ENCODE measurements at places on chromosomes 16 and 17.

GRCh38 chr17:82798752-82799151, 41.1 kb downstream of the ZNF750 start:
- no peak for DNase-seq

DNA sequence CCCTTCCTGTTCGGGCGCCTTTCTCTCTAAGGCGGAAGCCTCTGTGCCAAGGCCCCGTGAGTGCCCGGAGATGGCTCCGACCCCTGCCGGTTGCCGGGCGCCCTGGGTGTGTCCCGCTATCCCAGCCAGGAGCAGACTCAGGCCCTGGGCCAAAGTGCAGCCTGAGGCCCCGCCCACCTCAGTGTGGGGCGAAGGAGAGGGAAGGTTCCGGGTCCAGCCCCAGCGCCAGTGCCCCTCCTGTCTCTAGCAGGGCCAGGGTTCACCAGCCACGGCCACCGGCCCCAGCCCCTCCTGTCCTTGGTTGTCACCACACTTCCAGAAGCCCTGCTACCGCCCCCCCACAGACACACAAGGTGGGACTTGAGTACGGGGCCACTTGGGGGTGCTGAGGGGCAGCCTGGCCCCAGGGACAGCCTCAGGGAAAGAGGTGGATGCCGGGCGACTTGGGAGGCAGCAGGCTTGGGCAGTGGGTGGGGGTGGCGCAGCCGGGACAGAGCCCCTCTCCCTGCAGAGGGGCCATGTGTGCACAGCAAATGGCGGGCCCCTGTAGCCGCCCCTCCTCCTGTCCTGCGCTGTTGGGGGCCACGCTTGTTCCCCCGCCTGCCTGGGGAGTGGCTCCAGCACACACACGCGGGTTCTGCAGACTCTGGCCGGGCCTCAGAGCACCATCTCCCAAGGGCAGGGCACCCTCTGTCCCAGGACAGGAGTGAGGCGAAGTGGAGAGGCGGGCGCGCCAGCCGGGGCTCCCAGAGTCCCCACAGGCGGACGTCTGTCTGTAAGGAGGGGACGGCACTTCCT, 6.0 kb downstream of the C1QTNF8 start:
- peak; percentile 62 for DNase-seq

DNA sequence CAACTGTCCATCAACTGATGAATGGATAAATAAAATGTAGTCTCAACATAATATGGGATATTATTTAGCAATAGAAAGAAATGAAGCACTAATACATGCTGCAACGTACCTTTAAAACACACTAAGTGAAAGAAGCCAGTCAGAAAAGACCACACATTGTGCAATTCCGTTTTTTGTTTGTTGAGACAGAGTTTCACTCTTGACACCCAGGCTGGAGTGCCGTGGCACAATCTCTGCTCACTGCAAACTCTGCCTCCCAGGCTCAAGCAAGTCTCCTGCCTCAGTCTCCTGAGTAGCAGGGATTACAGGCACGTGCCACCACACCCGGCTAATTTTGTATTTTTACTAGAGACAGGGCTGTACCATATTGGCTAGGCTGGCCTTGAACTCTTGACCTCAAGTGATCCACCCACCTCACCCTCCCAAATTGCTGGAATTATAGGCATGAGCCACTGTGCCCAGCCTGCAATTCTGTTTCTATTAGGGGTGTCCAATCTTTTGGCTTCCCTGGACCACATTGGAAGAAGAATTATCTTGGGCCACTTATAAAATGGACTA, 40.1 kb downstream of the SCNN1B start:
- DNase-seq = no peak

GRCh38 chr17:2053380-2054261, 1.3 kb upstream of the HIC1 start:
- DNase-seq = peak; percentile 84

DNA sequence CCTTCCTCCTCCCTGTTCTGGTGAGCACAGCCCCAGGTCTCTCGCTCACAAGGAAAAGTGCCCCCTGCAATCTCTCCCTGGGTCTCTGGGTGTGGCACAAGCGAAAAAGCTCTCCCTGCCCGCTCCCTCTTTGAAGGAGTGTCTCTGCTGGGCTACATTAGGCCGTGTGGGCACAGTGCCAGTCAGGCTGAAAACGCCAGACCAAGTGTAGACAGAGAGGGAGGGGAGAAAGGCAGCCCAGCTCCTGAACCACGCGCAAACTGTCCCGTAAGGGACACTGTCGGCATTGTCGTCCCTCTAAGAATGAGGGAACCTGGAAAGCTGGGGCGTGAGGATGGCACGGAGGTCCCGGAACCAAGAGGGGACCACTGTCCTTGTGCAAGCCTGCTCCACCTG, 3.9 kb downstream of the SMIM5 start:
- no peak for DNase-seq

GRCh38 chr16:23920446-23920845, 84.7 kb downstream of the PRKCB start:
- DNase-seq = no peak

DNA sequence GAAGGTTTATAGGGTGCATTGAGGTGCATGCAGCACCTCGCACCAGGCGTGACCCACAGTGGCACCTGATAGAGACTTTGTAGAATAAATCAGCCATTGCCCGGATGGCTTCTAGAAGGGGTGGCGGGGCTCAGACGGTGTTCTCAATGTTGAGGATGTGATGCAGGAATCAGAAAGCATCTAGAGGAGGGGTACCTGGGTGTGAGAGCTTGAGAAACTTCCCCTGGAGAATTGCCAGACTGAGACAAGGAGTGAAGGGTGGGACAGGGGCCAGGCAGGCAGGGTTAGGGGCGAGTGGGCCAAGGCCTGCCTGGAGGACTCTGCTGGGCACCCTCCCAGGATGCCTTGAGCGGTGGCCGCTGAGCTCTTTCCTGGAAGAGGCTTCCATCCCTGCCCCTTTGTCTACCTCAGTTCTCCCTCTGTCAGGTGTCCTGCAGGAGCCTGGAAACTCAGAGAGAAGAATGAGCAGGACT, 9.3 kb upstream of the ADGRG1 start:
- DNase-seq = no peak

- no peak for DNase-seq
These were observed 201.5 kb downstream of the ZNF423 start for GRCh38 chr16:49654425-49654824.

DNA sequence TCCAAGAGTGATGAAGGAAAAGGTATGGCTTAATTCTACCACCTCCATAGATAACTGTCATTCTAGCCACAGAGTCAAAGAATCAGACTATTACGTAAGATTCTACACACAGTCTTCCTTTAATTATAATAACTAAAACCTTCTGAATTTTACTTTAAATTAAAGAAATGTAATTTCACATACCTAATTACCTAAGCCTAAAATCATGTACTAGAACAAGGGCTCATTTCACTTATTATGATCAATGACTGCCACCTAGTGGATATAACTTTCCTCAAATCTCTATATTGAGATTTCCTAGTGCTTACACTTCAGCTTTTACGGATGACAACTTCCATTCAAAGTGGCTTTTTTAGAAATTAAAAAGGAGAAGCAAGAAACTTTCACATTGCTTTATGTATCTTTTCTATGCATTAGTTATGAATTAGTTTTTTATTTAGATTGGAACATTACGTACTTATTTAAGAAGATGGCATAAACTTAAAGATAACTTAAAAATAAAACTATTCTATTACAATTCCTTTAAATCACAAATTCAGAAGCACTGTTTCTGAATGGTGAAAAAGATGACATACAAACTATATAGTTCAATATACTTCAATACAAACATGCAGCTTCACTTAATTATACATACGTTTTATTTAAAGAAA, 18.2 kb upstream of the ABCA10 start:
- DNase-seq = no peak

- no peak for DNase-seq
These were observed 24.5 kb downstream of the STXBP4 start for GRCh38 chr17:54992797-54993639.

- no peak for DNase-seq
These were observed 25.8 kb upstream of the TNFSF12 start for GRCh38 chr17:7523033-7523432.

DNA sequence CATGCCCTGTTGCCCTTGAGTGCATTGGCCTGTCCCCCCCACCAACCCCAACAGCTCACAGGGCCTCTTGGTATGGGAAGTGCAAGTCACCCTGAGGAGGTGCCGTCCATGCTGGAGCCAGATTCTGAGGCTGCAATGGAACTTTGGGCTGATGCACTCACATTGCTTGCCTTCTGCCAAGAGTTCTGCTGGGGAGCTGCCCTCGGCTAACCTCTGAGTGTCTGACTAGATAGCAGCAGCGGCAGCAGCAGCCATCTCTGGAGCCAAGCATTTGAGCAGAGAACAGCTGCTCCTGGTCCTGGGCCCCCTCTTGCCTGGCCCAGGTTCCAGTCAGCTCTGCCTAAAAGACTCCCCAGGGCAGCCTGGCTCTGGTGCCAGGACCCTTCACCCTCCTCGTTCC, 61.5 kb downstream of the GNAO1 start:
- no peak for DNase-seq

- no peak for DNase-seq
These were observed 66.9 kb upstream of the GSG1L start for GRCh38 chr16:28130099-28131088.

DNA sequence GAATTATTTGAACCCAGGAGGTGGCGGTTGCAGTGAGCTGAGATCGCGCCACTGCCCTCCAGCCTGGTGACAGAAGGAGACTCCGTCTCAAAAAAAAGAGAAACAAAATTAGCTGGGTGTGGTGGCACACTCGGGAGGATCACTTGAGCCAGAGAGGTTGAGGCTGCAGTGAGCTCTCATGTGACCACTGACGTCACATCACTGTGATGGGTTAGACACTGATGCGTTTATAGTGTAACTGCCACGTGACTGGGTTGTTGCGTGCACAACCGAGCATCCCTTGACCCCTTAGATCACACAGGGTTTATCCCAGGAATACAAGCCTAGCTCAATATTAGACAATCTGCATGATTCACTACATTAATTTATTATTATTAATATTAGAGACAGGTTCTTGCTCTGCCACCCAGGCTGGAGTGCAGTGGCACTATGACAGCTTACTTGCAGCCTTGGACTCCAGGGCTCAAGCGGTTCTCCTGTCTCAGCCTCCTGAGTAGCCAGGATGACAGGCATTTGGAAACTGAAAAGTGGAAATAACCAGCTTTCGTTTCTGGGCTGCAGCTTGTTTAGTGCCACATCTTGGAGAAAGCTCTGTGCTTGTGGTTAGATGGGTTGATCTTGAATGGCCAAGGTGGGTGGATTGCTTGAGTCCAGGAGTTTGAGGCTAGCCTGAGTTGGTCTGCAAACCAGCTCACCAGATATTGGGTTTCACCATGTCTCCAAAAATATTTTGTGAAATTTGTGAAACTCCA, 26.4 kb upstream of the ABR start:
- no peak for DNase-seq

DNA sequence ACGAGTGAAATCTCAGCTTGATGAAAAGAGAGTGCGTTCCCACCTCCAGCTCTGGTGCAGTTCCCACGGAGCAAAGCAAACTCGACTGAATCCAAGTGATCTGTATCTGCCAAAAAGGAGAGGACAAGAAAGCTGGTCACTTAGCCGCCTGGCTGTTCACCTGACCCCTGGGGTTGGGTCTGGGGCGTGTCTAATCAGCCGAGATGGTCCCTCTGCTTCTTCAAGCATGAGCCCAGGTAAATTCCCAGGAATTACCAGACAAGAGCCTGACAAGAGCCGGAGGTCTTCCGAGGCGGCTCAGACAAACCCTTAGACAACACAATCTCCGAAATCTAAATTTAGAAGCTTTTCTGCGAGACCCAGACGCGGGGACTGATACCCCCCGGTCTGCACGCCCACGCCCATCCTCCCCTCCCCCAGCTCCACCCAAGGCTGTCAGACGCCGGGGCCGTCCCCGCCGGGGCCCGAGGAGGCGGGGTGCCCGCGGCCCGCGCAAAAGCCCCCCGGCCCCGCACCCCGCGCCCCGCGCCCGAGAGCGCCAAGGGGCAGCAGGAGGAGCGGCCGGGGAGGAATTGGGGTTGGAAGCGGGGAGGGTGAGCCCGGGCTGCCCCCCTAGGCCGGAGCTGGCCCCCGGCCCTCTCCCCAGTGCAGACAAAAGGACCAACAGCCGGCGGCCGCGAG, 674 bp downstream of the ZNF821 start:
- peak; percentile 77 for DNase-seq

GRCh38 chr17:8175795-8176196, 384 bp downstream of the TMEM107 start:
- DNase-seq = no peak

GRCh38 chr16:88910284-88911135, 44.0 kb upstream of the PABPN1L start:
- no peak for DNase-seq

DNA sequence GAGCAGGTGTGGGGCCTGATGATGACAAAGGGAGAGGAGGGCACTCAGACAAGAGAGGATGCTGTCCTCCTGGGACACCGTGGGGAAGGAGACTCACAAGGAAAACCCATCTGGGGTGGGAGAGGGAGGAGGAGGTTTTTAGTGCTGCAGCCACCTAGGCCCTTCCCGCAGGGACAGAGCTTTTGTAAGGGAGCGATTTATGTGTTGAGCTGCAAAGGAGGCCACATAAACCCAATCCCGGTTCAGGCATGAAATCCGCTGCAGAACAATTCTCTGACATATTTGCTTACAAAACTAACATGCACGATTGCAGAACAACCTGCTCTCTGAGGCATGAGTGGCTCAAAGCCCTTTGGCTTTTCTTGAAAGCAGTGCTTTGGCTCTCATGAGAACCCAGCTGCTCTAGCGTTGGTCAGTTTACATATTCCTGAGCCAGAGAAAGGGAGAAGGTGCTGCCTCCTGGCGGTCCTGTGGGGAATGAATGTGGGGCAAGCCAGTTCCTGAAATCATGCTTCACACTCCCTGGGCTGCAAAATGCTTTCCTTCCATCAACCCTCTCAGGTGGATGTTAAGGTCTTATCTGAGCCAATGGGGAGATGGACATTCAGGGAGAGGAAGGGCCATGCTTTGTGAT, 122.4 kb upstream of the NLRP1 start:
- peak; percentile 35 for DNase-seq

DNA sequence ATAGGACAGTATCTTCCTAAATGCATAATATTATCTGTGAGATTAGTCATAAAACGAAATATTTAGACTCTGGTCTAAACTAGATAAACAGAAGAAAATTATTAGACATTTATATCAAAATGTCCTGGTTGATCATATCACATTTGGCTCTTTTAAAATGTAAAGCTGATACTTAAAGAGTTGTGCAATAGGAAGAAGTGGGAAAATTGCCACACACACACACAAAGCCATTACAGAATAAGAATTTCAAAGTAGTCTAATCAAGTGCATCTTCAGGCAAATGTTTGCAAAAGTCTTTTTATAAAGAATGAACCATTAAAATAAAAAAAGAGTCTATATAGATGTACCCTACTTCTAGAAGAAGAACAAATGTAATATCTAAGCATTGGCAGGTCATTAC, 301.7 kb downstream of the KIF2B start:
- no peak for DNase-seq

- no peak for DNase-seq
These were observed 69.3 kb downstream of the SCNN1B start for GRCh38 chr16:23371368-23371767.

All from right kidney (tissue), 9 donors.